ENCODE measurements at places on chromosomes 13 and 19.

DNA sequence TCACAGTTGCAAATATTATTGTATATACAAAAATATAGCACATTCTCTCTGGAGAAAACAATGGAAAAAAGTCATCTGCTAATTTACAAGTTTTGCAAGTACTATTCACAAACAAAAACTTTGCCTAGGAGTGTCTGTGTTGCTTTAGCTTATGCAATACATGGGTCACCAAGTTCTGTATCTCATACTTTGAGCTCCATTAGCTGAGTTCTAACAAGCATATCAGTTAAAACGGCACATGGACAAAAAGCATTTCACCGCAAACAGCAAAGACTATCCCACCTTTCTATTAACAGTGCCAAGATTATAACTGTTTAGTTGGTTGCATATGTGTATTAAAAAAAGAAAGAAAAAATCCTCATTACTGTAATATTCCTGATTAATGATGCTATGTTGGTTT is 4.6 kb downstream of the SPRY2 start:
- no peak for DNase-seq

- no peak for DNase-seq
Observed at GRCh38 chr19:12166626-12167025, 3.7 kb downstream of the ZNF136 start.

GRCh38 chr19:43786665-43787064 is 5.9 kb upstream of the KCNN4 start:
- DNase-seq = no peak

DNA sequence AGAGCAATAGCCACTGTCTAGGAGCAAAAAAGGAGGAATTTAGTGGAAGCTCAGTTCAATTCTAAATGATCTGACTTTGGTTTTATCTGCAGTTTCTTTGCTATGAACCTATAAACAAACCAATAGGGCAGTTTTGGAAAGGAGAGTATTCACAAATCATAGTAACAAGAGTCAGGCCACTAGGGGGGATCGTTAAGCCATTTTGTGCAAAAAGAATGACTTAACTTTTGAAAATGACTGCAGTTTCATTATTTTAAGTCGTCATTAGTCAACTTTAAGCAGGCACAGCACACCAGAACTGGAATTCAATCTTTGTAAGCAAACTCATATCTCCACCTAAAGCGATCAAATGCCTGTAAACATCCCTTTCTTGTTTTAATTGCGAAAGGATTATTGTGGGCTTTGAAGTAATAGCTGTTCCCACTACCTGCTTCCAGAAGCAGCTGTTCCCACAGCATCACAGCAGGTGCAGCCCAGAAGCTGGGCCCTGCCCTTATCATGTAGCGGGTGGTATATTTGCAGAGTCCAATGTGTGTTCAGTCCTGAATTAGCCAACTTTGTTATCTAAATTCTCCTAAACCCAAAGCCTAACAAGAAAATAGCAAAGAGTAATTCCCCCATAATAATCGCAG is 51.5 kb downstream of the SOX21 start:
- DNase-seq = peak; percentile 11

- no peak for DNase-seq
Observed at GRCh38 chr19:13215572-13216380, 65.6 kb downstream of the IER2 start.

DNA sequence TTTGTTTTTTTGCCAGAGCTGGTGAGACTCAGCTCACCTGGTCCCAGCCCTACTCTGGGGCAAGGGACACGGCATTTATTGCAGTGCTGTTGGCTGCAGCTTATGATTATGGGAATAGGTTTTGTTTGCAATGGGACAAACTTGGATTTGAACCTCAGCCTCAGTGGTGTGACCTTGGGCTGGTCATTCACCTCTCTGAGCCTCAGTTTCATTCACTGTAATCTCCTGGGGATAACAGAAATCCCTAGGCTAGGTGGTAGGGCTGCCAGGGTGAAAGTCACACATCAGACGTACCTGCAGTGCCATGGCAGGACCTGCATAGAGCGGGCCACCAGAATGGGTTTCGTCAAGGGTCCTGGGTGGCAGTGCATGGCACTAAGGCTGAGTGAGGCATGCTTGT is 73.7 kb upstream of the MEDAG start:
- DNase-seq = no peak

- no peak for DNase-seq
Observed at GRCh38 chr19:31749231-31749630, 400.0 kb upstream of the TSHZ3 start.

DNA sequence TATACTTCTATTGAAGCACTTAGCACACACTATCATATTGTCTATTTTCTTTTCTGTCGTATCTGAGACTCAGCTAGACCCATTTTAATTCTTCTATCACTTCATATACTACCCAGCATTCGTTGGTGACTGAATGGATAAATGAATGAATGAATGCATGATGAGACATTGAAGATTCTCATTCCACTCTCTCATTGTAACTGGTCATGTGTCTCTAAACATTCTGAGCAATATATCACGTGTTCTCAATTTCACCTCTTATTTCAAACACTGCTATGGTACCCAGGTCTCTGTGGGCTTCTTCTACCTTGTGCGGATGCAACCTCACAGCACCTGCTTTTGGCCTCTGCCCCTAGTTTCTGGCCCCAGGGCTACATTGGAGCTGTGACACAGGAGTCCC is 65.2 kb upstream of the USPL1 start:
- DNase-seq = no peak

DNA sequence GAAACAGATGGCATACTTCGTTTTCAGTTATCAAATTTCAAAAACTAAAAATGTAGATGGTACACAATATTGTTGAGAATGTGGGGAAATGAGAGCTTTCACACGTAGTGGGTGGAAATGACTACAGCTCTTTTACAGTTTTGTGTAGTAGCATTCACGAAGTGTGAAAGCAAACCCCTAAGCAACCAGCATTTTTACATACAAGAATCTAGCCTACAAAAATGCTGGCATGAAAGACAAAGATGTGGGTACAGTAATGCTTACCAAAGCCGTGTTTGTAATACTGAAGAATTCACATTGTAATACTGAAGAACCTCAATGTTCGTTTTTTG is 6.3 kb upstream of the ZNF283 start:
- DNase-seq = no peak

DNA sequence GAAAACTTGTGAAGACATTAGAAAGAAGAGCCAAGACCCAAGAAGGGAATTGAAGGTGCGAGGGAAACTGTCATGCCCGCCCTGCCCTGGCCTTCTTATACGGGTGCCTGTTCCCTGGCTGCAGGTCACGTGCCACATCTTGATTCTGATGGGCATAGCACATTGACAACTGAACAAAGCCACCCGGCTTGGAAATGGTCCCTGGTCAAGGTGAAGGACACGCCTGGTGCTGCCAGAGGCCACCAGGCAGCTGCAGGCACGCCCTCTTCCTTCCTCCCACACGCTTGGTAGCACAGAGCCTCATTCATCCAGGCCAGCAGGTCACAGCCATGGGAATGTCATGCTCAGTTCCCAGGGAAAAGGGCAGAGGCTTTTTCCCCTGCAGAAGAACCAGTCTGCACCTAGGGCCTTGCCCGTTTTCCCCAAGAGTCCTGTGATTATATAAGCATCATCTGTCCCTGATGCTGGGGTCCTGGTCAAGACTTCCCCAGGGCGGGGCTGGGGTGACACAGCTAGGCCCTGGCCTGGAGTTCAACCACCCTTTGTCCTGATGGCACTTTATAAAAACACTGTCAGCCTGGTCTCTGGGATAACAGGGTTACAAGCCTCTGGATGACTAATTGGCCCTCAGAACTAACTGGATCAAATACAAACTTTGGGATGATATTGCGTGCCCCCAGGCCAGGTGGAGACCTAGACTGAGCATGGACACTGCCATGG is 56.0 kb downstream of the CDADC1 start:
- DNase-seq = no peak

- DNase-seq = no peak
Observed at GRCh38 chr19:36030264-36031148, 2.2 kb downstream of the CLIP3 start.

DNA sequence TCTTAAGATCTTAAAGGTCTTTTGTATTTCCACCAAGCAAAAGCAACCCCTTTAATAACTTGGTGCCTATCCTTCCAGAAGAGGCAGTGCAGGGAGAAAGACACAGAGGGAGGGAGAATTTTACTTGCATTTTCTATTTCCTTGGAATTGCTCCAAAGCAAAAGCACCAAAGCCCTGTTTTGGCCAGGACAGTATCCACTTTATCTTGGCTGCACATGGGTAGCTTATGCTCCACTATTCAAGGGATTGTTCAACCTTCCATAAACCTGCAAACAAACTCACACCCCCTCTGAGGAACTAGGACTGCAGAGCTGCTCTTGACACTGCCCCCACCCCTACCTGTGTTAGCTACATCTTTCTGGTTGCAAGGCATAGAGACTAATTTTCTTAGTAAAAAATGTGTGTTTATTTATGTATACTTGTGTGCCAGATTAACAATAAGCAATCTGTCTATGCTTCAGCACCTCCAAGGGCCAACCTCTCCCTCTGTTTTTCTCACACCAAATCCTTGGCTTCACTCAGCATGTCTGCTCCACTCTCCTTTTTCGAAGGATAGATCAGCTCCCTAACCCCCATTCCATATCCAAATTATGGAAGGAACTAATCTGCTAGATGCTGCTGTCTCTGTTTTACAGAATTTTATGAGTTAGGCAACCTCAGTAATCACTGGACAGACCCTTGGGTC is 68.1 kb upstream of the KLF12 start:
- DNase-seq = no peak

GRCh38 chr13:25827831-25828465 is 223.9 kb downstream of the SHISA2 start:
- no peak for DNase-seq

GRCh38 chr19:49680421-49681351 is 3.6 kb downstream of the PRMT1 start:
- DNase-seq = peak; percentile 96

DNA sequence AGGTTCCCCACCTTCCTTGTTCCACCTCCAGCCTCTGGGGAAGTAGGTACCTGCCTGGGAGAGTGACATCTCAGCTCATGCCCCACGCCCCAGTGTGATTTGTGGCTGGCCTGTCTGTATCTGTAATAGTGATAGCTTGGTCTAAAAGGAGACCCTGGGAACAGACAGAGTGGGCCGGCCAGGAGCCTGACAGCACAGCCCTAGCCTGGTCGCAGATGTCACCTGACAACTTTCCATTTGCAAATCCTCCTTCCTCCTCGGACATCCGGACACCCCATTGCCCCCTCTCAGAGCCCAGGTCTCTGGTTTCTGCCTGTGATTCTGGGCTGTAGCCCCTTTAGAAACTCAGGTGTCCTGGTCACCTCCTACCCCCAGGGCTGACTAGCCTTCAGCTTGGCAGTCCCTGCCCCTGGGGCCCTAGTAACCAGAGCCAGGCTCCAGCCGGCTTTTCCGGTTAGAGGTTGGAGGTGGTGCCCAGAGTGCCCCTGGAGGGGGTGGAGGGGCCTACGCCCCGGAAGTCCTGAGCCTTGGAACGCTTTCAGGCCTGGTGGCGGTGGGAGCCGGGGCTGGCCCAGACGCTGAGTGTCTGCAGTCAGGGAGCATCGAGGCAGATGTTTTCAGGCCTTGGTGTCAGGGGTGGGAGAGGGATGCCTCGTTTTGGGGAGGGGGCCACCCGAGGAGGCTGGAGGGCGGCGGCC is 6.5 kb downstream of the LRRC8E start:
- no peak for DNase-seq

GRCh38 chr19:39913682-39914333 is 20.6 kb downstream of the FCGBP start:
- no peak for DNase-seq

DNA sequence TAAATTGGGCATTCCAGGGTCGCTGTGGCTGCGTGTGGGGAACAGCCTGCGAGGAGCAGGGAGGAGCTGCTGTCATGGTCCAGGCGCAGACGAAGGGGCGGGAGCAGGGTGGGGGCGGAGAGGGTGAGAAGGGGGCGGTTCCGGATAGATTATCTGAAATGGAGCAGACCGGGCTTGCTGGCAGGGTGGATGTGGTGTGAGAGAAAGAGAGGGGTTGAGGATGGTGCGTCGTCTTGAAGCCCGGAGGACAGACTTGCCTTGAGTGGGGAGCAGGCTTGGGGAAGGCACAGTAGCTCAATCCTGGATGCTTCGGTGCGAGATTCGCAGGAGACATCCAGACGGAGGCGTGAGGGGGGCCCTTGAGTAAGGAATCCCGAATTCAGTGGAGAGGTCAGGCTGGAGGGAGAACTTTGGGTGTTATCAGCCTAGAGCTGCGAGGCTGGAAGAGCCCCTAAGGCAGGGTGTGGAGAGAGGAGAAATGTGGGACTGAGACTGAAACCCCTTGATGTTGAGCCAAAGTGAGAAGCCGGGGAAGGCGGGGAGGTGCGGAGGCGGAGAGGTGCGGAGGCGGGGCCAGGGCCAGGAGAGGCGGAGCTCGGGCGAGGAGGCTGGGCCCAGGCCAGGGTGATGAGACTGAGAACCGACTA is 40.6 kb downstream of the DPF1 start:
- no peak for DNase-seq

DNA sequence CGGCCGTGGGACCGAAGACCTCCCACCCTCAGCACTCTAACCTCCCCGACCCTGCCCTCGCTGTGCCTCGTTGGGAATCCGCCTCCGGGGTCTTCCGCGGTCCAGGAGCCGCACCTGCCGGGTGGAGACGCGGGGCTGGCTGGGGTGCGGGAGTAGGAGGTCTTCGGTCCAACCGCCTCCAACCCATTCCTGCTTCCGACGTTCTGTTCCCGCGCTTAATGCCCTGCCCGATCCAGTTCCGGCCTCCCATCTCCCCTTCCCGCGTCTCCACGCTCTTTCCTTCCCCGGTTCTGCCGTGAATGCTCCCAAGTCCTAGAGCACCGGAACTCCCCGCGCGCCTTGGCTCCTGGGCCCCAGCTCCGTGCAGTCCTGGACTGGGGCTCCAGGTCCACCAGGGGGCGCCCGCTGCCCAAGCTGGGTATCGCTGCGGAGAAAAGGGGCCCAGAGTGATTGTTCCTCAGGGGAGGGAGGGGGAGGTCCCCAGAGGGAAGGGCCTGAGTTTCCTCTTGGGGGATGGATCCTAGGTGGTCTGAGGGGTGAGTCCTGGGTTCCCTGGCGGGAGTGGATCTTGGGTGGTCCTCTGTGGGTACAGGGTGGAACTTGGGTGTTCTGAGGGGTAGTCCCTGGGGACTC is 14.1 kb upstream of the TNFSF9 start:
- peak; percentile 81 for DNase-seq

DNA sequence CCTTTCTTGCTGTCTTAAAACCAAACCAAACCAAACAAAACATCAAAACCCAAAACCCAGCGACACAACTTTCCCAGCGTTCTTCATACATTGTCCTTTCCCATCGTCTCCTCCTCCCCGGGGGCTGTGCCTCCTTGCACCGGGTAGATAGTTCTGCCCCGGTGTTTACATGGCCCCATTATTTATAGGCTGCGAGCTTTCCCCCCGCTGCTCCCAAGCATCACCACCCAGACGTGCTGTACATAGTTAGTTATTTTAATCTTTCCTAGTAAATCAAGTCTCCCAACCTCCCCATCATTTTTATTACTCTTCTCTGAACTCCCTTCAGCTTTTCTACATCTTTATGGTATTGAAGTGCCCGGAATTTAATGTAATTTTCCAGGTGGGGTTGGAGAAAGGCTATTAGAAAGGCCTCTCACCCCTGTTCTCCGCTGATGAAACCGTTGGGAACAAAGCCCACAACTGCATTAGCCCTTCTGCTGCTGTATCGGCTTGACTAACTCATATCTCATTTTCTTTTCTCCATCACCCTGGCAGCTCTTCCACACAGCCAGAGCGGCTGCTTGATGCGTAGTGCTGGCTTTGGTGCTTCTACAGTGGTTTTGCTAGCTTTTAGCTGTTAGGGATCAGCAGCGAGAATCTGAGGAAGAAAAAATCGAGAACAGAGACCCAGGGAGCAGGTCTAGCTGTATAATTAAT is 53.1 kb downstream of the FGF9 start:
- no peak for DNase-seq

Data from GM20000 (cell line).